ENCODE measurements at places on chromosomes 7 and 10.
A peak's percentile ranks its signal among the peaks of the same experiment; 100 is the strongest.

- DNase-seq, result peak; percentile 20
These were observed 51.6 kb downstream of the PRLHR start for GRCh38 chr10:118543714-118544400.

DNA sequence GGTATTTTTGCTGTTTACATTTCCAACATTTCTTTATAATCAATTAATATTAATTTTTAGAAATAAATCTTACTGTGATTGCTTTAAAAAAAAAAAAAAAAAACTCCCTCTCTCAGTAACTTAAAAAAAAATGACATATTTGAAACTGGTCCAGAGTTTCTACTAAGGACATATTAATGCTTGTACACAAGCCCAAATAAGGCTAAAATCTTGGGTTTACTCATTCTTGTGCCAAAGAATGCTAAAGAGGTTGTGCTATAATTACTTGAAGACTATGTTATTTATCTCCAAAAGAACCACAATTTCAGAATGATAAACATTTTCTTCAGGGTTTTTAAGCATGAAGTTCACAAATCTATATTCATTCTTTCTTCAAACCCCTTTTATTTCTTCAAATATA is 39.4 kb upstream of the PHF14 start:
- no peak for DNase-seq

DNA sequence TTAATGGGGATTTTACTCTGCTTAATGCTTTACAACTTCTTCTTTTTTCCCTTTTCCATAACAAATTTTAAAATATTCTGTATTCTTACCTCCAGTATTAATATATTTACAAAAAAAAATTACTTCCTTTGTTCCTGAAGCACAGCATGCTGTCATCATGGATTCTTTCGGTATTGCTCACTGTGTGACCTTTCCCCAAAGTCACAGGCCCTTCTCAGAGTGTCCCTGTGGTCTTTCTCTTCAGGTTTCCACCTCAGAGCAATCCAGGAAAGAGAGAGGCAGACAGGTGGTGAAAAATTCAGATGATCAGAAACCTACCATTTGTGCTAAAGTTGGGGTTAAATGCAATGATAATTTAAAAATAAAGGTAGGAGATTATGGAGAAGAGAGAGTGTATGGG is 13.0 kb downstream of the AOAH start:
- no peak for DNase-seq

DNA sequence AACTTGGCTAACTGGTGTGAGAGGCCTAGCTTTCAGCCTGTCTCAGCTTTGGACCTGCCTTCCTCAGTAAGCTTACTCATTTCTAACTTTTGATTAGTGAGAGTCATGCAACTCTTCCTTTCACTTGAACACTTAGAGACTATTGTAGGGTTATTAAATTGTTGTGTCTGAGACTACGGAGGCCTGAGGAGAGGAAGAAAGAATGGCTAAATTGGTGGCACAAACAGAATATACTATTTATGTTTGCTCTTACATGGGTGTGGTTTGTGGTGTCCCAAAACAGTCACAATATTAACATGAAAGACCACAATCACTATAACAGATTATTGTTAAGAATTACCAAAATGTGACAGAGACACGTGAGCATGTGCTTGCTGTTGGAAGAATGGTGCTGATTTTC is 82.1 kb downstream of the TRIM24 start:
- DNase-seq, result no peak

GRCh38 chr10:109887243-109887642 is 36.1 kb downstream of the XPNPEP1 start:
- no peak for DNase-seq

DNA sequence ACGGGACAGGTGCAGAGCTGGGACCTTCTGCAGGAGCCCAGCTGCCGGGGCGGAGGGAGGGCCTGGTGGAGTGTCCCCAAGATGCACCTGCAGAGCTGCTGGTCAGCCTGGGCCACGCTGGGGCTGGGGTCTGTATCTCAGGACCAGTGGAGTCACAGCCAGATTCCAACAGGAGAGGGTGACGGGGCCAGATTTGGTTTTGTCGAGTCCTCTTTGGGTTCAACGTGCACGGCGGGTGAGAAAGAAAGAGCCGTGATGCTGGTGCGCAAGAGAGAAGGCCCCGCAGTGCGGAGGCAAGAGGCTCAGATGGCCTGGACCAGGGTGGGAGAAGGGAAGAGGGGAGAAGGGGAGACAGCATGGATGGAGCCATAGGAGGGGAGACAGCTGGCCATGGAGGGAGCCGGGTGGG is 462.9 kb downstream of the PTPRN2 start:
- DNase-seq, result no peak

GRCh38 chr7:50166997-50167965 is 74.2 kb upstream of the ZPBP start:
- DNase-seq, result no peak

DNA sequence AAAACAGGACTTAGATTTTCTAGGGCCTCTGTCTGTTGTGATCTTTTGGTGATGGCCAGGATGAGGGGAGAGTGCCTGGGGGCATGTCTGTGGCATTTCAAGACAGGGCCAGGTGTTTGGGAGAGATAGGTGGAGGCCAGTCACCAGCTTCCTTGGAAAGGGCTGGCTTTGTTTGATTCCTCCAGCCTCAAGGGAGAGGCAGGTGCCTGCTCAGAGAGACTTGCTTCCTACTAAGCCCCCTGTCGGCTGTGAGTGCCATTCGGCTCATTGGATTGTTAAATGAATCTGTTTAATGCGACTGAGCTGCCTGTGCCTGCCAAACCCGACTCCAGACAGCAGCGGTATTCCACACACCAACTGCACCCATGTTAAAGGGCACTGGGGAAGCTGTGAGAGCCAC is 304.1 kb upstream of the COBL start:
- DNase-seq, result no peak

GRCh38 chr7:23691320-23691719 is 11.3 kb downstream of the FAM221A start:
- DNase-seq, result no peak

DNA sequence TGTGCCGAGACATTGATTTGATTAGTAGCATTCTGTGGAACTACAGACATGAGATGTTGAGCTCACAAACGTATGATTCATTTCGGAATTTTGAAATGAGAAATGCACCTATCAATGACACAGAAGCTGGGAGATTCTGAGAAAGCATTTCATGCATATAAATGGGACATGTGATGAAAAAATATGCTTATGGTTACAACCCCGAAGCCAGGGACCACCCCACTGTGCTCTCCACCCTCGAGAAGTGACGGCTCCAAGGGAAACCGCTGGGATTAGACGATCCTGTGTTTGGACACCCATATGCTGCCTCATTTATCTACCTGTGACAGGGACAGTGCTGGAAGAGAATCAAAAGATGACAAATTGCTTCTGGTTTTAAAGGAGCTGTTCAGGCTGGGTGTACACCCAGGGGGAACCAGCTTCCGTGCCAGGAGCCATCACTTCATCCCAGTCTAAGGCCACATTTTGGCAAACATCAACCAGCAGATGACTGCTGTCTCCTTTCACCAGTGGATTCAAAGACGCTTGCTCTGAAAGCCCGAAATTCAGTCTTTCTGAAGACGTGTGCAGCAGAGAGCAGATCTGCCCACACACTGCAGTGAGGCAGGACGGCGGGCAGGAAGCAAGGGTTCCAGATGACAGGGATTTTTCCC is 109.9 kb downstream of the ATXN7L1 start:
- DNase-seq, result no peak

DNA sequence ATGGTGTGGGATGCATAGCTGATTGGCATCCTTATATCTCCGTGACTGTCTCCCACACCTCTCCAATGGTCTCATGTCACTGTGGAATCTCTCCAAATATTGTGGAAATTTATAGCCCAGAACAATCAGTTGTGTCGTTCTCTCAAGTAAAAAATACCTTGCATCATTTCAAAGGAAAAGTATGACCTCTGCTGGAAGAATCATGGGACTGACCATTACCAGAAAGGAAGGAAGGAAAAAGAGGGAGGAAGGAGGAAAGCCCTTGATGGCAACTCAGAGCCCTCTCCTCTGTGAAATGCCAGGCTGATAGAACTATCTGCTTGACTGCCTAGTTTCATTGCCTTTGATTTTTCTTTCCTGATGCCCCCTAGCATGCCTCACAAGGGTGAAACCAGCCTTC is 76.3 kb downstream of the FOXI2 start:
- no peak for DNase-seq

DNA sequence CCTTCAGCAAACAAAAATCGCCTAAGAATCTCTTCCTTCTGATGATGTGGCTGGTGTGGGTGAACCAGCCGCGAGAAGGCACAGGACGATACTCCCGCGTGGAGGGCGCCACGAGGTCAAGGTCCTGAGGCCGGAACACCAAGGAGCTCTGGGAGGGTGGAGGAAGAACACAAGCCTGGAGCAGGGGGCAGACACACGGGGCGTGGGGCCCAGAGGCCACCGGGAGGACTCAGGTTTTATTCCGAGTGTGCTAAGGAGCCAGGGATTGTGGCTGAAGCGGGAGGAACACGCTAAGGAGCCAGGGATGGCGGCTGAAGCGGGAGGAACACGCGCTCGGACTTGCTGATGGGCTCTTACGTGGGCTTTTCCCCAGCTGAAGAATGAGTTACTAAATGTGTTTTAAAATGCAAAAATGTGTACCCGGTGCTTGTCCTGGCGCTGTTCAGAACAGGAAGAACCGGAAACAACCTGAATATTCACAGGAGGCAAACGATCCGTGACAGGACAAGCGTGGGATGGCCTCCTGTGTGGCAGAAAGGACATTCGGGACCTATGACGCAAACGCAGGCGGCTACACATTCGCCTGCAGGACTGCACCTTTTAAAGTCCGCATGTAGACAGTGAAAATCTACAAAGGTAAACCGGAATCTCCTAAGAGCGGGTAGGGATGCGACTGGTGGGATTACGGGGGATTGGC is 64.0 kb downstream of the MAD1L1 start:
- DNase-seq, result no peak

DNA sequence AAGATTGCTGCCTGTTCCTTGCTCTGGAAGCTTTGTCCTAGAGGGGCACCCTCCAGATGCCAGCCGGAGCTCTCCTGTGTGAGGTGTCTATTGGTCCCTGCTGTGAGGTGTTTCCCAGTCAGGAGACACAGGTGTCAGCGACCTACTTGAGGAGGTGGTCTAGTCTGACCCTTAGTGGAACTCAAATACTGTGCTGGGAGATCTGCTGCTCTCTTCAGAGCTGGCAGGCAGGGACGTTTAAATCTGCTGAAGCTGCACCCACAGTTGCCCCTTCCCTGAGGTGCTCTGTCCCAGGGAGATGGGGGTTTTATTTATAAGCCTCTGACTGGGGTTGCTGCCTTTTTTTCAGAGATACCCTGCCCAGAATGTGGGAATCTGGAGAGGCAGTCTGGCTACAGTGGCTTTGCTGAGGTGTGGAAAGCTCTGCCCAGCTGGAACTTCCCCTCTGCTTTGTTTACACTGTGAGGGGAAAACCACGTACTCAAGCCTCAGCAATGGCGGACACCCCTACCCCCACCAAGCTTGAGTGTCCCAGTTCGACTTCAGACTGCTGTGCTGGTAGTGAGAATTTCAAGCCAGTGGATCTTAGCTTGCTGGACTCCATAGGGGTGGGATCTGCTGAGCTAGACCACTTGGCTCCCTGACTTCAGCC is 119.2 kb downstream of the PPP1R9A start:
- no peak for DNase-seq

GRCh38 chr10:29828956-29829355 is 194.2 kb upstream of the SVIL start:
- no peak for DNase-seq

DNA sequence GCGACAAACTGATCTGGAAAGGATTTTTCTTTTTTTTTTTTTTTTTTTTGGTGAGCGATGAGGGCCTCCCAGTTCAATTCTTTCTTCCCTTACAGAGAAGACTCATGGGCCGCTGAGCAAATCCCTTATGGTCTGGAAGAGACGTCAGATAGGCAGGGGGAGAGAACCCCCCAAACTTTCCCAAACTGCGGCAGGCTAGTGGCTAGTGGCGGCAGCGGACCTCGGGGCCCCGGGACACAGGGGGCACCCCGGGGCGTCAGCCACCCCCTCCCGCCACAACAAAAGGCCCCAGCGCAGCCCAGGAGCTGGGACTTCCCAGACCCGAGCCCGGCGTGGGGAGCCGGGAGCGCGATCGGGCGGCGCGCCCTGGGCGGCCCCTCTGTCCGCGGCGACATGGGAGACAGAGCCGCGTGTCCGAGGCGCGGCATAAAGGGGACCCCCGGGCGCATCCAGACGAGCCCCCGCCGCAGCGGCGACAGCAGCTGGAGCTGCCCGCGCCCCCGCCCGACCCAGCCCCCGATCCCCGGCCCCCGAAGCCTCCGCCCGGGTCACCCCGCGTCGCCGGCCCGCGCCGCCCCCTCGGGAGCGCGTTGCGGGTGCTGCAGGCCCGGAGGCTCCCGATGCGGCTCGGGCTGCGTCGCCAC is 755 bp downstream of the FAM171A1 start:
- DNase-seq, result peak; percentile 2

GRCh38 chr7:32062150-32062549 is 8.1 kb downstream of the PDE1C start:
- no peak for DNase-seq

- DNase-seq, result no peak
These were observed 1.6 kb upstream of the CRHR2 start for GRCh38 chr7:30683816-30684215.

DNA sequence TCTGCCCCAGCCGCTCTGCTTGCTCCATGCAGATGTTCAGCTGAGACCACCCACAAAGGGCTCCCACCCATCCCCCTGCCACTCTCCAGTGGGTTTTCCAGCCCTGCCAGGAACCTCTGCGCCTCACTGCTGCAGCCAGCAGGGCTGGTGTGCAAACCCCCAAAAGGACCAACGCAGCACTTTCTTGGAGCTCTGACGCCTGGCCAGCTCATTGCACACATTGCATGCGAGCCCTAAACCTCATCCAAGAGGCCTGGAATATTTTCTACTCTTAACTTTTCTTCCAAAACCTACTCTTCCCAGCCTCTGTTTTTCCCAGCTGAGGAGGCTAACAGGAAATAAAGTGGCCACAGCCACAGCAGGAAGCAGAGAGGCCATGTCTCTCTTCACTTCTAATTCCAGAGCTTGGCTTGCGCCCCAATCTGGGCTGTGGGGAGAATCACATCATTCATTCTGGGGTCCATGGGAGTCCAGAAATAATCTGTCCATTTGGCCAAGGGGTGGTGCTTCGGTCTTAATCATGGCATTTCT is 4.6 kb upstream of the FAM170B start:
- no peak for DNase-seq

- no peak for DNase-seq
These were observed 244.1 kb upstream of the SEMA3C start for GRCh38 chr7:81162771-81163525.

DNA sequence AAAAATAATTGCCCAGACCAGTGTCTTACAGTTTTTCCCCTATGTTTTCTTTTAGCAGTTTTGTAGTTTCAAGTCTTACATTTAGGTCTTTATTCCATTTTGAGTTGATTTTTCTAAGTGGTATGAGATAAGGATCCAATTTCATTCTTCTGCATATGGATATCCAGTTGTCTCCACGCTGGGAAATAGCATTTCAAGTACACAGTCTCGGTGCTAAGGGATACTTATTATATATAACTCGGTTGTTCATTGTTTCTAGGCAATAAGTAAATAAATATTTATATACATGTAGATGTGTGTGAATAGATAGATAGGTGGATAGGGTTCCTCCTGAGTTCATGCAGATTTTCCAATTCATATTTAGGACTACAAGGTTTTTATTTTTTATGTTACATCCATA is 16.0 kb downstream of the TAF3 start:
- DNase-seq, result no peak

- DNase-seq, result no peak
These were observed 54.3 kb downstream of the CLIP2 start for GRCh38 chr7:74343281-74344131.

GRCh38 chr7:25726781-25727311 is 425.2 kb upstream of the NFE2L3 start:
- no peak for DNase-seq

GRCh38 chr10:42707234-42707633 is 68.9 kb upstream of the ZNF33B start:
- DNase-seq, result no peak
